Fibroblast of skin of abdomen (primary cell): ENCODE measurements at places on chromosomes 12 and 14.

GRCh38 chr12:116062698-116063097 lies 214.8 kb downstream of the MED13L start:
- DNase-seq, result no peak

- DNase-seq, result peak; percentile 72
These were observed 146.8 kb upstream of the RASSF8 start for GRCh38 chr12:25811656-25812126.

DNA sequence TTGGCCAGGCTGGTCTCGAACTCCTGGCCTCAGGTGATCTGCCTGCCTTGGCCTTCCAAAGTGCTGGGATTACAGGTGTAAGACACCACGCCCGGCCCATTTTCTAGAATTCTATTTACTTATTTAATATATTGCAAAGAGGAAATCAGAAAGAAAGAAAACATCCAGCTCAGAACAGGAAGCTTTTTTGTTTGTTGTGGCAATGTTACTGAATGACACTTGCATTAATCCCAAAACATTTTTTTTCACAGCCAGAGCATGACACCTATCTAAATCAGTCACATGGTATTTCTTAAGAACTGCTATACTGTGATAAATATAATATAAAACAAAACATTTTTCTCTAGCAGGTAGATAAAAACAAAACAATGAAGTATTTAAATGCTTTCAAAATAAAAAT lies 12.6 kb downstream of the CFL2 start:
- no peak for DNase-seq

- no peak for DNase-seq
These were observed 80.5 kb downstream of the MED13L start for GRCh38 chr12:116196752-116197718.

DNA sequence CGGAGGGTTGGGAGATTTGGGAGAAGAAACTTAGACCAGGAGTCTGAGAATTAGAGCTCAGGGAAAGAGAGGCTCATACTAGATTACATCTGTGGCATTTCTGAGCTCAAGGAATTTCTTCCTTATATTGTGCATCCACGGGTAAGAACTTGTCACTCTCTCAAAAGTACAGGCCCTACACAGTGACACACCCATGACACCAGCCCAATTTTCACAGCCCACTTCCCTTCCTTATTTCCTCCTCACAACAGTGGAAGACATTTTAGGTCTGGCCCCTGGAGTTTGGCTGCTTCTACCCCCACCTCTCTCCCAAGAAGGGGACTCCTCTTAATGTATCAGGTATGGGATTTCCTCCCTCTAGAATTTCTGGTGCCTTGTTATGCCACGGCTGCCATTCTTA lies 9.2 kb upstream of the ZNF385A start:
- no peak for DNase-seq
